Stimulated activated CD8-positive, alpha-beta memory T cell treated with anti-CD3 and anti-CD28 coated beads, Interleukin-2, amount 100 ng/mL, for 1 hour (primary cell): ENCODE measurements at places on chromosomes 12 and 14.

DNA sequence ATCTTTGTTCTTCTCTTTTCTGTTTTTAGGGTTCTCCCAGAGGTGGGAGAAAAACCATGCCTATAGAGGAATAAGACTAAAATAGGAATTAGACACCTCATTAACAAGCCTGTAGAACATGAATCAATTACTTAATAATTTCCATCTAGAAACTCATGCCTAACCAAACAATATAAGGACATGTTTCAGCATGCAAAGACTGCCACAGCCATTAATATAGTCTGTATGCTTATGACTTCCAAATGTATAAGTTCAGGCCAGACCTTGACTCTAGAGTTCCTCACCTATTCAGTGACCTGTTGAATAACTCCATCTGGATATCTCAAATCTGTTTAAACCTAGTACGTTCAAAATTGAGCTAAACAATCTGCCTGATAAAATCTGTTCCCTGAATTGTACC lies 304.6 kb downstream of the BMP4 start:
- no peak for DNase-seq

- no peak for DNase-seq
Observed at GRCh38 chr12:118741194-118741593, 240.1 kb upstream of the SRRM4 start.

GRCh38 chr14:91125271-91125660 lies 11.4 kb downstream of the DGLUCY start:
- no peak for DNase-seq

GRCh38 chr14:66111891-66112290 lies 374.3 kb upstream of the CCDC196 start:
- DNase-seq, result no peak

DNA sequence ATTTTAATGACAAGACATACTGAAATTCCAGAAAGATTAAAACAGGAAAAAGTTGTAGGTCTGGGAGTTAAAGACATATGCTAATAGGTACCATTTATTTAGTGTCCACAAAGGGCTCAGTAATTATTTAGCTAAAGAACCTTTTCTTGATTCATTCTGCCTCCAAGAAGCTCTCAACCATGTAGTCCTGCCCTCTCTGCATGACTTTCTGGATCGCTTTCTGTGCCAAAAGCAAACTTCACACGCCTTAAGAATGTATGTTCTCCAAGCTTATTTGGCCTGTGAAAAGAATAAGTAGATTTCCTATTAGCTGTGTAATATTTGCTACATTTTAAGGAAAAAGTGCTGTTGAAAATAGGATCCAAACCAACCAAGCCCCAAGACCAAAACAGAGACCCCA lies 291.7 kb downstream of the C12orf75 start:
- no peak for DNase-seq

DNA sequence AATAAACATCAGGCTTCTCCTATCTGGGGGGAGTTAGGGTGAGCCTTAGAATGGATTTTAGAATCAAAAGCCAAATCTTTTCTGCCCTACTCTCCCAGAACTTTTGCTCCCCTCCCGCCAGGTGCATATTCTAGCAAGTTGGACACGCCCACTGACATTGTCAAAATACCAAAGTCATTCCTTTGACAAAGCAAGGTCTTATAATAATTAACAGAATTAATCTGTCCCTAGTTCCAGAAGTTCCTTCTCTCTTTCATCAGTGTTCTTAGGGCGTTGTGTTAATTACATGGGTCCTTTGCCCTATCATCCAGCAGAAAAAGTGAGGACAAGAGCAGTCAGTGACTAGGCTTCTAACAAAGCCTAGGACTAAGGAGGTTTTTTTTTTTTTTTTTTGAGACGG lies 2.4 kb downstream of the PRR13 start:
- no peak for DNase-seq
